ENCODE measurements at places on chromosomes 13 and 19.

- peak; percentile 29 for DNase-seq
These were observed 127.9 kb downstream of the SLITRK6 start for GRCh38 chr13:85671336-85671735.

GRCh38 chr19:31491242-31491641, 142.0 kb upstream of the TSHZ3 start:
- DNase-seq = peak; percentile 90

DNA sequence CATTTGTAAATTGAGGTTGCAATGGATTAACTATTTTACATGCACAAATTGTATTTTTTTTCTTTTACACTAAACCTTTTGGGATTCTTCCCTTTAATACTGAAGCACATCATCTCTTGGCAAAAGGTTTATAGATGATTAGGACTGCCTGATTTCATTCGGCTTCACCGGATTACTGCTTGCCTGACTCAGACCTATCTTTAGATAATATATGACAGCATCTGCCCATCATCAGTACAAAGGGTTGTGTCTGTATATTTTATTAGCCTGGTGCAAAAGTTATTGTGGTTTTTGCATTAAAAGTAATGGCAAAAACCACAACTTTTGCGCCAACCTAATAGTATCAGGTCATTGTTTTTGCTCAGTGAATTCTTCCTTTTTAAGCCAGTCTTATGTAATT, 316.2 kb upstream of the HTR2A start:
- no peak for DNase-seq

GRCh38 chr13:51914137-51914493, 52.3 kb downstream of the CCDC70 start:
- DNase-seq = no peak

DNA sequence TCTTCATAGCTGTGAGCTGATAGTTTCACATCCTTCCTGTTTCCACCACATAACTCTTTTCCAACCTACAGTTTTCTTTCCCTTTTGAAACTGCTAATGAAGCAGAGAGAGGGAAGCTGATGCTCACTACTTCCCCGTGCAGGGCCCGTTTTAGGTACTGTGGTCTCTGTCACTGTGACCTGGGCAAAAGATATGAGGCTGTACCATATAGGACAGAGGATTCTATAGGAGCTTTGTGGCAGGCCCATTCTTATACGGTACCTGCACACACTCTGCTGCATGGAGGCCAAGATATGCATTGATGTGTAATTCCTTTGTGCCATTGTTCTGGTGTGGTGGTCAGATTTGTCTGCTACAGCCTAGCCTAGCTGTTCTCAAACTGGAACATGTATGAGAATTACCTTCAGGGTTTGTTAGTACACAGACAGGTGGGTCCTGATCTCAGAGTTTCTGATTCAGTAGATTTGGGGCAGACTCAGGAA, 577.3 kb downstream of the LMO7 start:
- DNase-seq = no peak

GRCh38 chr19:10259162-10259905, 7.3 kb downstream of the MRPL4 start:
- DNase-seq = peak; percentile 92
